ENCODE measurements at places on chromosomes 2 and 18.

DNA sequence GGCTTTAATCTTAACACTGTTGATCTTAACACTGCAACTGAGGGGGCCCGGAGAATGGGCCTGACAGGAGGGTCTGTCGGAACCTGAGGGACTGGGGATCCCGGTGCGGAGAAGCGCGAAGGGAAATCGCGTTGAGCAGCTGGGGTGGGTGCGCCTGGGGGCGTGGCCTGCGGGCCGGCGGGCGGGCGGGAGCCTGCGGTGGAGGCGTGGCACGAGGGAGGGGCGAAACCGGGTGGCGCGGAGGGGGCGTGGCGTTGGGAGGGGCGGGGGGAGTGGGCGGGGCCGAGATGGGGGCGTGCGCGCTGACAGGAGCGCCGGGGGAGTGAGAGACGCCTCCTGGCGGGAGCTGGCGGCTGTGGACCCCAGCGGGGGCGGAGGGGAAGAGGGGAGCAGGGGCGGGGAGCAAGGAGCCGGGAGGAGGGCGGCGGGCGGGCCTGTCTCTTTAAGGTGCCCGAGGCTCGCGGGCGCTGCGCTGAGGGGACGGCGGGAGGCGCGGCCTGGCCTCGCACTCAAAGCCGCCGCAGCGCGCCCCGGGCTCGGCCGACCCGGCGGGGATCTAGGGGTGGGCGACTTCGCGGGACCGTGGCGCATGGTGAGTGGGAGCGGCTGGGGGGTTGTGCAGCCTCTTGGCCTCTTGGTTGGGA is at the start of gene TWSG1:
TSS of gene TWSG1 (plus strand) at position 445 of the 644 bp plus-strand sequence. CDS start 2,457 bp downstream, outside the sequence.
- peak; percentile 96 for DNase-seq

GRCh38 chr2:69102041-69102593 is 89.1 kb downstream of the ANTXR1 start:
- DNase-seq: no peak

DNA sequence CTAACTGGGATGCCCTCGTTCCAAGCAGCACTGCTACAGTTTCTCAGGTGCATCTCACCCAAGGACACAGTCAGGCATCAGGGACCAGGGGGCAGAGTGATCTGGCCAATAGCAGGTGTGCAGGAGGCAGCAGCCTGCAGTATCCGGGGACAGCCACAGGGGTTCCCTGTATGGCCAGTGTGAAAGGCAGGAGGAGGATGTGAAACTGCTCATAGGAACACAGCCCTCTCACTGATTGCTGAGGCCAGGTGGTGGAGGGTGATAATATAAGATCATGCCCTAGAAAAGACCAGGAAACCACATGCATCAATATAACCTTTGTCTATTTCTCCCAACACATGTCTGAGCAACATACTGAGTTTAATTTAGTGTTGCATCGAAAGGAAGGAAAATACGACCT is 112.7 kb upstream of the TACR1 start:
- DNase-seq: no peak

GRCh38 chr18:77177009-77177408 is 44.4 kb upstream of the MBP start:
- DNase-seq: no peak

GRCh38 chr18:79738581-79739439 is 58.9 kb upstream of the KCNG2 start:
- DNase-seq: no peak

DNA sequence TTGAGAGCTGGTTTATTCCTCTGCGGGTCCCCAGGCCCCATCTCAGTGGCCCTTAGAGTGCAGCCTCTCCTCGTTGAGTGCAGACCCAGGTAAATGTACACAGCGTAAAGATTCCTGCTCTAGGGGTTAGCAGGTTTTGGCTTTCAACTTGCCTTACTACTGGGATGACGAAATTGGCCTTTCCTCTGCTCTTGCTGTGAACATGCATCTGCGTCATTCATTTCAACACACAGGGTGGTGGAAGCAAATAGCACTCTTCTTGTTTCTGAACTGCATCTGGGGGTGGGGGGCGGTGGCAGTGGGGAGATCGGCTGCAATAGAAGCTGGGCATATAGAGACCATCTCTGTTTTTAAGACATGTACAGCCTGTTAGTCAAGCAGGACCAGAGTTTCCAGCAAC is 16.5 kb upstream of the SLC16A14 start:
- no peak for DNase-seq

- DNase-seq: no peak
These were observed at the start of gene DSG2 for GRCh38 chr18:31497836-31498573. TSS of gene DSG2 (plus strand) at chr18:31498177. CDS start at chr18:31498252, 75 bp downstream.

DNA sequence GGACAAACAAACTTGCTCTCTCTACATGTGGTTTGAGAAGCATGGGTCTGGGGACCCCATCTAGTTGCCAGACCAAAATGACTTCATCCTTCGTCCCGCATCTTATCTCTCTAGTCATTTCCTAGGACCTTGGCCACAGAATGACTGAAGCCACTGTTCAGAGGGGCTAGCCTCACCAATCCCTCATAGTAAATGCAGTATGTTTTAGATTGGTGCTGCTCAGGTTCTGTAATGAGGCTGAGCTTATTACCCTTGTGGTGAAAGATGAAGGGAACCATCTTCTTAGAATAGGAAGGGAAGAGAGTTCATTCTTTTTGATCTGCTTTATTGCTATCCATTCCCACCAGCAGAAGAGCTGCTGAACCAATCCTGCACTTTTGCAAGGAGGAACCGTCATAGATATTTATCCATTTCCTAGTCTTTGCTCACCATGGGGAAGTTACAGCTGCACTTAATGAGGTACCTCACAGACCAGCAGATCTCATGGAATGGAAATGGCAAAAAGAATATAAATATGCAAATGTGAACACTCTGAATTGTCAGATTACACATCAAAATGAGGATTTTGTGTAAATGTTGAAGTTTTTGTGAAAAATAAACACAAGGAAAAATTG is 436.7 kb downstream of the LPIN1 start:
- DNase-seq: no peak

DNA sequence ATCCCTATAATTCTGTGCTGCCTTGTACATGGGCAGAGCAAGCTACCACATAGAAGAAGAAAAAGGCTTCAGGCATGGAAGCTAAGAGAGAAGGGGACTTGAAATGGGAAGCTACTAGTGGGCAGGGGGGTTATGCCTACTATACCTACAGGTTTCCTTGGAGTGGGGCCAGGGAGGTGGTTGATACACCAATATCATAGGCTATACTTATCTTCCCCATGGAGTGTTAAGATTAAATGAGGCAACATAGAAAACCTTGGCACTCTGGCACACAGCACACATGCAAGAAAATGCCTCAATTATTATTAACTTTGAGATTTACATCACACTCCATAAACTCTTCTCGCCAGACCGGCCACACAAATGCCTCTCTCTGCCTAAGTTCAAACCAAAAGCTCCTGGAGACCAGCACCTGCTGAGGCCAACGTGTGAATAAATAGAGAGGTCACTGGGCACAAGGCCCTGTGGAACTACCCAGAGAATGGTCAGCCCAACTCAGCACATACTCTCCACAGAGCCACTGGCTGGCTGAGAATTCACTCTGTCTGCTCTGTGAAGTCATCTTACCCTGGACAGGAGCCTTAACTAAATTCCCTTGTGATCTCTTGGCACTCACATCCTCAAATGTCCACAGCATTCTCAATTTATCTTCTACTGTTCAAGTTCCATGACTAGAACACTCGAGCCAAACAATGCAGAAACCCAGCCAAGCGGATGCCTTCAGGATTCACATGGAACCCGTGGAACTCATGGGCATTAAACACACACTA is 498.7 kb downstream of the BCL11A start:
- no peak for DNase-seq

DNA sequence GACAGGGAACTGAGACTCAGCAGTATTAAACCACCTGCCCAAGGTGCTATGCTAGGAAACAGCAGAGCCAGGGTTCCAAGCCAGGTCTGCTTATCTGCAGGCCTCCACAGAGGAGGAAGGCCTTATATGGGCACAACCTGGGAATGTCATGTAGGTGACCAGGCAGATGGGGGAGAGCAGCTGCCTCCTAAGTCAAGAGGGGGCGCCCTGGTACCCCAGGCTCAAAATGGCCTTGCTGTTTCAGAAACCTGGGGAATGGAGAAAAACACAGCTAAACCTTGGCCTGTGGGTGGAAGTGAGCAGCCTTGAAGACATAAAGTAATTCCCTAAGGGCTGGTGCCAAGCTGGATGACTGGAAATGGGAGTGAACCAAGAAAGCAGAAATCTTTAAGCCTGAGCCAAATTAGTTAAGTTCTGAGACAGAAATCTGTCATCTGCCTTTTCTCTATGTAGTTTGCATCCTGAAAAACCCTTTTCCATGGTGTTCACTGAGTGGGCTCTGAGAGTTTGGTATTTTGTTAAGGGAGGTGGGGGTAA is 79.1 kb downstream of the MAPK4 start:
- no peak for DNase-seq

GRCh38 chr2:9404451-9404850 is 18.9 kb downstream of the ITGB1BP1 start:
- DNase-seq: no peak

DNA sequence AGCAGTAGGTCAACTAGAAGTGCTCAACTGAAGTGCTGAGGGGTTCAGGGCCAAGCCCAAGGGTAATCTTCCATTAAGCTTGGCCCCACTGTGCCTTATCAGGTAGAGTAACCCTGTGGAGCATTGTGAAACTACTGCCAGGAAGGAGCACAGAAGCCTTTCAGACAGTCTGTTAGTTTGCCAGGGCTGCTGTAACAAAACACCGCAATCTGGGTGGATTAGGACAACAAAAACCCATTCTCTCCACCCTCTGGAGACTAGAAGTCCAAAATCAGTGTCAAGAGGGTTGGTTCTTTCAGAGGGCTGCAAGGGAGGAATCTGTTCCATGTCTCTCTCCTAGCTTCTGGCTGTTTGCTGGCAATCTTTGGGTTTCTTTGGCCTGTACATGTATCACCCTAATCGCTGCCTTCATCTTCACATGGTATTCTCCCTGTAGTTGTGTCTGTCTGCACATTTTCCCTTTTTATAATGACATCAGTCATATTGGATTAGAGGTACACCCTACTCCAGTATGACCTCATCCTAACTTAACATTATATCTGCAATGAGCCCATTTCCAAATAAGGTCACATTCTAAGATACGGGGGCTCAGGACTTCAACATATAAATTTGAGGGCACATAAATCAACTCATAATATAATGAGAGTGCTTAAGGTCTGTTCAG is 21.2 kb downstream of the VIT start:
- no peak for DNase-seq

DNA sequence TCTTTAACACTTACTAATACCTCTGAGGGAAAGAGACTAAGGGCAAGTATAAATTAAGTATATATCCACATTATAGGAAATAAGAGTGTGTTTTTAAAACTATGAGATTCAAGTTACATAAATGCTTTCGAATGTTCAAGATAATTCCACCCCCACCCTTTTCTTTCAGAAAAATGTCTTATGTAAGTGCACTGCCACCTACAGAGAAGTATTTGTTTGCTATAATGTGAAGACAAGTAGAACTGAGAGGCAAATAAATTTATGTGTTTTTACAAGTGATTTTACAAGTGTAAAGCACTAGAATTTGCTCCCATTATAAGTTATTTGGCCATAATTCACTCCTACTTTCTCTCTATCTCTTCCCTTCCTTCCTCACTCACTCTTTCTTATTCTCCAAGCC is 99.9 kb upstream of the CRACDL start:
- no peak for DNase-seq

- no peak for DNase-seq
These were observed 51.0 kb downstream of the PAX8 start for GRCh38 chr2:113227698-113228097.

GRCh38 chr2:216677439-216678097 is 17.8 kb downstream of the IGFBP5 start:
- DNase-seq: no peak

DNA sequence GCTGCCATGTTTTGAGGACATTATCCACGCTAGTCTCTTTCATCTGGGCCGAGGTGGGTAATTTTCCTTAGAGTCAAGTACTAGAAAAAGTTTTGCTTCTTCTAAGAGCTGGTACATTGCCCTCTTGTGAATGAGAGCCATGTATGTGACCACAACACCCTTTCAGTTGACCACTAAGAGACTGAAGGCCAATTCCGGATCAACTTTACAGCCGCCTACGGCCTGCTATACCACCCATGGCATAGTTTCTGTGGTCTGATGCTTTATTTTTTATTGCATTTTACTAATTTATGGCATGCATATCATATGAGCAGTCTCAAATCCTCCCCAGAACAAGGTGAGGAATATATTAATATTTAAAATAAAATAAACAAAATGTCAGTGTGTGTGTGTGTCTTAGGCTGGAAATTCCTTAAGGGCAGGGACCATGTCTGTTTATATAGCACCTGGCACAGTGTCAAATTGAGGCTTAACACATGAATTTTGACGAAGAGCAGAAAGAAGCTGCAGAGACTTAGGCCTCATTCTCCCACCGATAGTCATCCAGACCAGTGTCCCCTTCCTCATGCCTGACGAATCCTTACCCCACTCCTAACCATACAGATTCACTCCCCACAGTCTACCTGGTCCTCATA is 35.4 kb downstream of the PSD4 start:
- no peak for DNase-seq

GRCh38 chr2:37436323-37436722 is 91.9 kb downstream of the QPCT start:
- DNase-seq: no peak

DNA sequence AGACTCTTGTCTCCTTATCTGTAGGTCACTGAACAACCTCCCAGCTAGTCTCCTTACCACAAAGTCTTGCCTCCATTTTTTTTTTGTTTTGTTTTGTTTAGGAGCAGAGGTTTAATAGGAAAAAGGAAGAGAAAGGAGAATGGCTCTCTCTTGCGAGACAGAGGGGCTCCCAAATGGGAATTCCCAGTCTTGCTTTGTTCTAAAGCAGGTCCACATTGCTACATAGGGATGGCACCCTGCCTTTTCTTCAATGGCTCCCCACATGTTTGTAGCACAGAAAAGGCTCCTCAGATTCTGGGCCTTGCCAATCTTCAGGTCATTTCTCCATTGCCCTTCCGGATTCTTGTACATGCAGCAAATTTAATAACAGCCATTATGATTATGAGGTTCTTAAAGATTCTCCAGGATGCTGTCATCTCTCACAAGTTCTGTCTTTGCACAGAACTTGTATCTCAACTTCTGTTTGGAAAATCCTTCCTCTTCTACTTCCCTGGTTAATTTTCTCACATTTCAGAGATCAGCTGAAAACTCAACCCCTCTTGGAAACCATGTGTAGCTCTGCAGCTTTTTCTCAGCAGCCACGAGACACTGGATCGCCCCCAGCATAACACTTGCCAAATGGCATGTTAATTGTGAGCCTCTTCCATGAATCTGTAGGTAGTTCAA is 23.6 kb downstream of the IL1F10 start:
- DNase-seq: no peak

GRCh38 chr2:236956641-236957040 is 129.0 kb upstream of the COPS8 start:
- DNase-seq: no peak

DNA sequence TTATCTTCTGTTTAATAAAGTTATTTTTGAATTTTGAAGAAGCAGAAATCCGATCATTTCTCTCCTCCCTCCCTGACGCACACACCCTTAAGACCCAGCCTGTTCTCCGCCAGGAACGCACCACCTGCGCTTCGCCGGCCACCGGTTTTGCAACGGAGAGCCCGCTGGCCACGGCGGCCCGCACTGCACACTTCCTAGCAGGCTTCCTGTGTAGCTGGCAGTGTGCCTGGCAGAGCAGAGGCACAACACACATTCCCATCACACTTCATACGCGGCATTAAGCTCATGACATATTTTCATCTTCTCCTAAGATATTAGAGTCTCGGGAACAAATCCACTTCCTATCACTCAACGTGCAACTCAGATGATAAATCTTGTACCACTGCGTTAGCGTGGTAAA is 148.0 kb downstream of the HDAC4 start:
- no peak for DNase-seq

- no peak for DNase-seq
These were observed 84.6 kb upstream of the GYPC start for GRCh38 chr2:126571403-126571802.

Data from CD4-positive, alpha-beta T cell treated with Interleukin-17A for 1 hour (primary cell).